ENCODE measurements at places on chromosomes 5 and 9.

DNA sequence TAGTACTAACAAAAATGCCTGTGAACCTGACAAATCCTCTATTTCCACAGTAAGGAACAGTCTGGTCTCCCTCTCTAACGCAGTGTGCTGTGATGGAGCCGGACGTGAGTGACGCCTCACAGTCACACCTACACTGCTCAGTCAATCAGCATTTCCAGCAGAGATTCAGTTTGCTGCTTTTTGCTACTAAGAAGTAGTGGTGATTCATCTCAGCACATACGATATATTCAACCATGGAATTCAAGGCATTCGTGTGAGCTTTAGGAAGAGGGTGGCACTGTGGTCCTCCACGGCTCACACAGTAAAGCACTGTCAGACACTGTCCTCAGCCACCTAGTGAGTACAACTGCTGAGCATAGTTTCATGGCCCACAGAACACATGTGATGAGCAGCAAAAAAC lies 70.9 kb downstream of the SETX start:
- DNase-seq = peak; percentile 69

GRCh38 chr9:98249771-98250170 lies 5.7 kb downstream of the TBC1D2 start:
- DNase-seq = no peak

DNA sequence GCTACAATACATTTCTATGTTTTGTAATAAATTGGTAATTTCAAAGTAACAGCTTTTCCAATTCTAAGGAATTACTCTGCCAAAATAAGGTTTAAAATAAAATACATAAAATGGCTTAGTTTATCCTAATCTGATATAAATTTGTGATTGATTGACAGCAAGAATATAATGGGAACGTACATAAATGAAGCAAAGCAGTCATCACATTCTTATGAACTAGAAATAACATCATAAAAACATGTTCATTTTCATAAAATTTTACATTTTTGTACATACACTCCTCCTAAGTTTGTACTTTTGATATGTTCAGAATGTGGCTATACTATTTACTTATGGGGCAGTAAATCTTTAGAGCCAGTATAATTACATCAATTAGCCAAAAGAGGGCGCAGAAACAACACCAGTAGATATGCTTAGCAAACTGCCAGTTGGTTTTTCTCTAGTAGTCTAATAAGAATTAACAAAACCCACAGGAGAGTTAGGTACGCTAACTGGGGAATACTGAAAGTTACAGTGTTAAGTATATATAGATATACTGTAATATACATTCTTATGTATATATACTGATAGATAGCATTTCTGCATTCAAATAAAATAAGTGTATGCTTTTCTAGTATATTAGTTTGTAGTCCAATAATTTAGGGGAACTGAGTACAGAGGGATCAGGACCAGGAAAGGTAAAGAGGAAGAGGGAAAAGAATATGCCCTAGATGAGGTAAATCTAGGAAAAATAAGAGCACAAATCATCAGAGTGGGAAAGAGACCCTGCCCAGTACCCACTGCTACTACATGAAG lies 76.8 kb downstream of the ZDHHC21 start:
- peak; percentile 70 for DNase-seq

GRCh38 chr9:137348769-137349470 lies 46.8 kb upstream of the NRARP start:
- DNase-seq = no peak

DNA sequence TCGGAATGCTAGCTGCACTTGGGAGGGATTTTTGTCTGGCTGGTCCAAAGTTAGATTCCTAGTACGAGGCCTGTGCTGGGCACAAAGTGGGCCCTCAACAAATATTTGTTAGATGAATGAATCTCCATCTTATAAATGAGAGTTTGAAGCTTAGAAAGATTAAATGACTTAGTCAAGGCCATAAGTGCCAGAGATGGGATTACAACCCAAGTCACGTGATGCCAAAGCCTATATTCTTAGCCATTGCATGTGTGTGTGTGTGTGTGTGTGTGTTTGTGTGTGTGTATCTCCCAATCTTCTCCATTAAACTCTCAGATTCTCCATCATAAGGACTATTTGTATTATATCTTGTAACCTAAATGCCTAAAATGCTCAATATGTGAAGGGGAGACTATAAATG lies 130.8 kb upstream of the MAP1B start:
- no peak for DNase-seq

DNA sequence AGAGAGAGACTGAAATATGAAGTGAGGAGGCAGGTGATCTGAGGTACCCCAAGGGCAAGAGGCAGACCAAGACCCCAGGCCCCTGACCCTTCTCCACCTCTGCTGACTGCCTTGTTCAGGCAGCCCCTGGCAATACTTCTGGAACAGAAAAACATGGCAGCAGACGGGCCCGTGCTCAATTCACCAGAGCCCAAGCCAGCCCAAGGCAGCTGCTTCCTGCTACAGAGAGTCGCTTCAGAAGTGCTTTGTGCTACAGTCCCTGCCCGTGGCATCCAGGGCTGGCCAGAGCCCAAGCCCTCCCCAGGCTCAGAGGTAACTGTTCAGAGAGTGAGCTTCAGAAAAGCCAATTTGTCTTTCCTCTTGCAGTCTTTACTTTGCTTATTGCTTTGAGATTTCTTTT lies 151.4 kb upstream of the FSTL4 start:
- peak; percentile 4 for DNase-seq

- DNase-seq = peak; percentile 78
Observed at GRCh38 chr5:90709323-90710155, 150.9 kb downstream of the ADGRV1 start.

- peak; percentile 84 for DNase-seq
Observed at GRCh38 chr9:101376111-101376848, 8.5 kb downstream of the BAAT start.

GRCh38 chr9:99266255-99267023 lies 44.4 kb downstream of the SEC61B start:
- DNase-seq = peak; percentile 89

DNA sequence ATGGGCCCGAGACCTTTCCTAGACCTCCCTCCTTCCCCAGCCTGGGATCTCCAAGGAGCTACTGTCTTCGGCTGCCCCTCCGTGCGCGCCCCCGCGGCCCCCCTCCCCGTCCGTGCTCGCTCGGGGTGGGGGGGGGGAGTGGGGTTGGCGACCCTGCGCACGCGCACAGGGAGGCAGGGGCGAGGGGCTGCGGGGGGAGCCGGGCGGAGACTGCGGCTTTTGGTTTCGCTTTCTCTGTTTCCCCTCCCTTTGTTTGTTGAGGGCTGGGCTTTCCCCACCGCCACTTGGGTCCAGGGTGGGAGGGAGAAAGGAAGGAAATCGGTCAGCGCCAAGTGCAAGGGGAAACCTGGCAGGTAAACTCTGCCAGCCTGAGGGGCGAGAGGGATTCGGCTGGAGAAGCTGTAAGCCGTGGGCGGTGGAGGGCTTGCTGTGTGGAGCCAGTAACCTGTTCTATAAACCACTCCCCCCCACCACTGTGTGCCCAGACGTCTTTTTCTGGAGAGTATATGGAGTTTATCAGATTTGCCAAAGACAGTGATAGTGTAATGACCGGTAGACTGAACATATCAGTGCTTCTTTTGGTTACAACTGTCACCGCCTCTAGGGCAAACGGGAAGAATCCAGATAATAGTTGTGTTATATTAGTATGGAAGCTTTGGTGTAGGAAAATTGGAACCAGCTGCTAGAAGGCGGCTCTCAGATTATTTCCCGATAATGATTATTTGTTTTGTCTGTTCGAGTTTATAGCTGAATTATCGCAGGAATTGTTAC lies 684 bp downstream of the DNAJA1 start:
- DNase-seq = peak; percentile 86

- peak; percentile 30 for DNase-seq
Observed at GRCh38 chr5:124706729-124707361, 39.6 kb downstream of the ZNF608 start.

DNA sequence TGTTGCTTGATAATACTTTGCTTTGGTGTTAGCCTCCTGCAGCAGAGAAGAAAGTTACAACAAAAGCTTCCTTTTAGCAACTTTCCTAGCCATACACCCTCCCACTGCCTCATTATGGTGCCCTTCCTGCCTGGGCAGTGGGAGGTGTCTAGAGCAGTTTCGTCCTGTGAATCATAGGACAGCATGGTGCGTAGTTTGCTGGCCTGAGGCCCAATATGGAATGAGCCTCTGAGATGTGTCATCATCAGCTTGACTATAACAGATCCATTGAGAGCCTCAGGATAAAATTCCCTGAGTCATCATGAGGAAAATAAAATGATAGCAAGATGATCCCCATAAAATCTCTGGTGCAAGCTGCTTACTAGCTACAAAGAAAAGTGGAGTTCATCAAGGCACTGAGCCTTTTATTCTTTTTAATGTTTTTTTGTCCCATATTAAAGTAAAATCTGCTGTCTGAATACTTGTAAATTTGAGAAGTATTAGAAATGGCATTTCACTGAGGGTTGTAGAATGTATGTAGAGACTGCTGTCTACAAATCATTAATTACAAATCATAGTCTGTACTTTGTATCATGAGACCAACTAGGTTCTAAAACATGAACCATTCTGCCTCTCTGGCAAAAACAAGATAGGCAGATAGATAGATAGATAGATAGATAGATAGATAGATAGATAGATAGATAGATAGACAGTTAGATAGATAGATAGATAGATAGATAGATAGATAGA lies 303.0 kb upstream of the PDE4D start:
- peak; percentile 84 for DNase-seq

- DNase-seq = no peak
Observed at GRCh38 chr5:77781076-77781475, 4.9 kb upstream of the TBCA start.

- DNase-seq = no peak
Observed at GRCh38 chr9:1429297-1429696, 379.1 kb downstream of the DMRT2 start.

- no peak for DNase-seq
Observed at GRCh38 chr5:68749631-68750030, 344.2 kb upstream of the SLC30A5 start.

GRCh38 chr5:60943624-60944023 lies 1.2 kb downstream of the ERCC8 start:
- no peak for DNase-seq

DNA sequence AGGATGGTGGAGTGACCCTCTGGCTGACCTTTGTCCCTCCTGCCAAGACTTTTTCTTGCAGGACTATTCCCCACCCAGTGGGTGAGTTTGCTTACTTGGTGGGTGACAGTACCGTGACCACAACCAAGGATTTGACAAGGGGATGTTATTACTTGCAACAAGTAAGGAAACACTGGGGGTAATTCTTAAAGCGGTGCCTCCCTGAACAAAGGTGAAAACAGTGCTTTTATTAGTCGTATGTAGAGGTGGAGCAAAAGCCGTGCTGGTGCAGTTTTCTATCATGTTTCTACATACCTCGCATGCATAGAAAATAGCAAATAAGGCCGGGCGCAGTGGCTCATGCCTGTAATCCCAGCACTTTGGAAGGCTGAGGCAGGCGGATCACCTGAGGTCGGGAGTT lies 41.0 kb upstream of the KDM4C start:
- no peak for DNase-seq

- no peak for DNase-seq
Observed at GRCh38 chr5:11711932-11712331, 192.3 kb downstream of the CTNND2 start.

DNA sequence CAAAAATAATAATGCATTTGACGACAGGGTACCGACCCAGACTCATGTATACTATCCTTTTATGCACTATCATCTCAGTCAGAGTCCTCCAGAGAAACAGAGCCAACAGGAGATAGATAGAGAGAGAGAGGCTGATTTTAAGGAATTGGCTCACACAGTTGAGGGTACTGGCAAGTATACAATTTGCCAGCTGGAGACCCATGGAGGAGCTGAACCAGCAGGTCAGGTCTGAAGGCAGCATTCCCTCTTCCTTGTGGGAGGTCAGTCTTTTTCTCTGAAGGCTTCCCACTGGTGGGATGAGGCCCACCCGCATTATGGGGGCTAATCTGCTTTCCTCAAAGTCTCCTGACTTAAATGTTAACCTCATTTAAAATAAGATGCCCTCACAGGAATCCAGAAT lies 17.3 kb upstream of the MED10 start:
- DNase-seq = no peak

DNA sequence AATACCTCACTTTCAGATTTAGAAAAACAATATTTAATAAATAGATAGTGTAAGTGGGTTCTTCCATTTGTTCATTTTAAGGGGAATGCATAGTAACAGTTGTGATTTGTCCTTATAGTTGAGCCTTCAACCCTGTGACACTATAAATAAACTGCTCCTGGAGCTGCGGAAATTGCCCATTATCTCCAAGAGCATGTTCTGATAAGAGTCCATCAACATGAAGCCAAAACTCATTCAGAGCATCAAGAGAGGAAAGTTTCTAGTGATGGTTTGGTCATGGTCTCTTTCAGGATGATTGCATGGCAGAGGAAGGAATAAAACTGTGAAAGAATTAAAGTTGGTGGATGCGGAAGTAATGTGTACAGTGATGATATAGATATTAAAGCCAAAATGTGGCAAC lies 772.1 kb upstream of the DMAC1 start:
- no peak for DNase-seq

- DNase-seq = peak; percentile 42
Observed at GRCh38 chr5:105956456-105957196, 1714.1 kb downstream of the EFNA5 start.

DNA sequence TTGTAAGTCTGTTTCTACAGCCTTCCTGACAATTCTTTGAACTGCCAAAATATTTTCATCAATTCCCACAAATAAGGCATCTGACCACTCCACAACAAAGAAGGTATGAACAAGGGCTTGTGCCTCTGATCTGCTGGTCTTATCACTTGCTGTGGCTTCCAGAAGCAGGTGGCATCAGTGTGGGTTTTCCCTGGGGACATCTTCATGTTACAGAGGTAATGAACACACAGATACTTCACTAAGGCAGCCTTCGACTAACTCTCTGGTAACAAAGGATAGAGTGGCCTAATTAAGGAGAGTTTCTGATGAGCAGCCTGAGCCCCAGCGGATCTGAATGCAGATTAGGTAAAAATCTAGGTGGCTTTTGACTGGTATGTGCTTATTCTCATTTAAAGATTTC lies 15.2 kb upstream of the ERAP2 start:
- DNase-seq = no peak

DNA sequence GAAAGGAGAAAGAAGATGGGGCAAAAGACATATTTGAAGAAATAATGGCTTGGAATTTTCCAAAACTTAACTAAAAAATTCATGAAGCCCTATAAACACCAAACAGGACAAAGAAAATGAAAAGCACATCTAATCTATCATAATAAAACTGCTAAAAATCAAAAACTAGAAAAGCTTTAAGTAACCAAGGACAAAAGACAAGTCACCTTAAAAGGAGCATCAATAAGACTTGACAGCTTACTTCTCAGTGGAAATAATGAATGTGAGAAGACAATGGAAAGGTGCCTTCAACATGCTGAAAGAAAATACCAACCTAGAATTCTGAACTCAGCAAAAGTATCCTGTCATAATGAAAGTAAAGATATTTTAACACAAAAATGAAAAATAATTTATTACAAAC lies 27.0 kb downstream of the GTF3C4 start:
- DNase-seq = no peak

Measured in astrocyte of the hippocampus (primary cell).